Colonic mucosa (tissue), 4 donors: ENCODE measurements at places on chromosomes 3 and 15. TPM values are rescaled to one million over a fixed set of nuclear protein-coding genes. Genes with fewer than 3 reads are reported as not detected.

DNA sequence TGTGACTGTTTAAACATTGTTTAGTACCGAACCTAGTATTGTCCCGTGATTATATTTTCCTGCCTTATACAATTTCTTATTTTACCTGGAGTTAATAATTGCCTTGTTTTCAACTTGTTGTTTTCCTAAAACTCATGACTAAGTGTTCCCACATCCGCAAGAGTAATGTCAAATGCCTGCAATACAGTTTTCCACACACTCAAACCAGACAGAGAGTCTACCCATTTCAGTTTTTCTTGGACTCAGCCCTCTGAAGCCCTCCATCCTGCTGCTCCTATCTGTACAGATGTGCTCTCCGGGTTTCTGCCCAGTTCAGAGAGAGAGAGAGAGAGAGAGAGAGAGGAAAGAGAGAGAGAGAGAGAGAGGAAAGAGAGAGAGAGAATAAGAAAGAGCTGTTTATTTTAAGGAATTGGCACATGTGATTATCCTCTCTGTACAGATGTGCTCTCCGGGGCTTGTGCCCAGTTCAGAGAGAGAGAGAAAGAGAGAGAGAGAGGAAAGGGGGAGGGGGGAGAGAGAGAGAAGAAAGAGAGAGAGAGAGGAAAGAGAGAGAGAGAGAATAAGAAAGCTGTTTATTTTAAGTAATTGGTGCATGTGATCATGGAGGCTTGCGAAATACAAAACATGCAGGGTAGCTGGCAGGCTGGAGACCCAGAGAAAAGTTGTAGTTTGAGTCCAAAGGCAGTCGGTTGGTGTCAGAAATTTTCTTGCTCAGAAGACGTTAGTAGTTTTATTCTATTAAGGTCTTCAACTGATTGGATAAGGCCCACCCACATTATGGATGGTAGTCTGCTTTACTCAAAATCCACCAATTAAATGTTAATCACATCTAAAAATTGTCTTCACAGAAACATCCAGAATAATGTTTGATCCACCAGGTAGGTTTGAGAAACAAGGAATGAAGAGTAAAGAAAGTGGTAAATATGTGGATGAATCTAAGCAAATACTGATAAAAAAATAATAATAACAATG lies 104.1 kb upstream of the GOLGA8J start:
- H3K36me3 ChIP-seq, result no peaks in the 10 kb centered on the region
- H3K27me3 ChIP-seq, result no peaks in the 10 kb centered on the region
- no peak for DNase-seq
- no peaks in the 10 kb centered on the region for H3K4me1 ChIP-seq

DNA sequence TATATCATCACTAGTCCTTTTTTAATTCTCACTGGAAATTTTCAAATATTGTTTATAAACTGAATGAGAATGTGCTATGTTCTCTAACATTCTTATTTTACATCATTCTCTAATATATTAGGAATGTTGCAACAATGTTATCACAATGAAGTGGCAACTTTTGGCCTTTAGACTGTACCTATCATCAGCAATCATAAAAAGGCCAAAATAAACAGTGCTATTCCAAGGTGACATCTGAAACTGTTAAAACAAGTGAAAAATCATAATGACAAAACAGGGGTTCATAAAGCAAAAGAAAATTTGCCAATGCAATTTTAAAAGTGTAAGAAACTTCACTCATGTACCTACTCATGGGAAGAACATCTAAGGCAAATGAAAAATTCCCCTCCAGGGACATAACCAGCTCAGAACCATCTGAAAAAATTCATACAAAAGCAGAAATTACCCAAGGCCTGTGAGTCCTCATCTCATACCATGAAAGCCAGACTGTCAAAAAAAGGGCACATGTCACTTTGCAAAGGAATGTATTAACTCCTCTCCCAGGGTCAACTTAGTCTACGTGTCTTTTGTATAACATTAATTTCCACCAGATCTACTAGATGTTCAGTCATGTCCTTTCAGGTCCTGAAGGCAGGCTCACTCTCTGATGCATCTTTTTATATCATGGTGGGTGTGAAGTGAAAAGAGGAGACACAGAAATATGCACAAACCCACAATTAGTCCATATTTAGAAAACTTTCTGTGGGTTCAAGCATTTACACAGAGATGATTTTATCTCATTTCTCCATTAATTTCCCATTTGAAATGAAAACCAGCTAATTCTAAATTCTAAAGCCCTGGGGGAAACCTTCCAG lies 211.9 kb downstream of the CBLB start:
- no peak overlapping the region for H3K27ac ChIP-seq
- H3K4me3 ChIP-seq, result no peak overlapping the region
- no peaks in the 10 kb centered on the region for H3K4me1 ChIP-seq
- DNase-seq, result no peak
- H3K27me3 ChIP-seq, result no peaks in the 10 kb centered on the region

GRCh38 chr3:185534511-185534910 lies 17.9 kb downstream of the LIPH start:
- H3K27ac ChIP-seq, result no peak overlapping the region
- no peaks in the 10 kb centered on the region for H3K36me3 ChIP-seq
- no peak for DNase-seq

GRCh38 chr3:111031538-111031937 lies 40.1 kb upstream of the NECTIN3 start:
- no peaks in the 10 kb centered on the region for H3K36me3 ChIP-seq
- H3K4me3 ChIP-seq, result no peak overlapping the region
- no peaks in the 10 kb centered on the region for H3K4me1 ChIP-seq
- no peak for DNase-seq
- H3K27me3 ChIP-seq, result no peaks in the 10 kb centered on the region

WNT5A gene
- total RNA-seq, result 7.2 TPM
